ENCODE measurements at places on chromosomes 4 and X.
A peak's percentile ranks its signal among the peaks of the same experiment; 100 is the strongest.

DNA sequence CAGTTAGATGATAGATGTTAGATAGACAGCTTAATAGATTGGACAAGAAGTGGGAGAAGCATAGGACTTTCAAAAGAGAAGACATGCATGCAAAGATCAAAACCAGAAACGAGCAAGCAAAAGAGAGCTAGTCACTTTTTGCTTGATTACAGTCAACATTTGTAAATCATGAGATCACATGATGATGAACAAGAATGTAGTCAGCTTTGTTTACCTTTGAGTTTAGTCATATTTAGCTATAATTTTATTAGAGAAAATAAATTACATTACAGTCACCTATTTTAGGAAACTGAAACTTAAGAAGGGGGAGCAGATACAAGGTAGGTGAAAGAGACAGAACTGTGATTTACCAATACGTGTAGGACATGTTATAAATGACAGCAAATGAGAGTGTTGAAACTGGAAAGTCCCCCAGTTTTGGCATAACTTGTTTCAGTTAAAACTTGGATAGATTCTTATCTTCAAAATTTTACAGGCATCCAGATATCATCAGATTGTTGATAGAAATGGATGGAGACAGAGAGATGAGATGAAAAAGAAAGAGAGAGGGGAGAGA lies 1083.1 kb upstream of the PCDH10 start:
- no peak for DNase-seq

DNA sequence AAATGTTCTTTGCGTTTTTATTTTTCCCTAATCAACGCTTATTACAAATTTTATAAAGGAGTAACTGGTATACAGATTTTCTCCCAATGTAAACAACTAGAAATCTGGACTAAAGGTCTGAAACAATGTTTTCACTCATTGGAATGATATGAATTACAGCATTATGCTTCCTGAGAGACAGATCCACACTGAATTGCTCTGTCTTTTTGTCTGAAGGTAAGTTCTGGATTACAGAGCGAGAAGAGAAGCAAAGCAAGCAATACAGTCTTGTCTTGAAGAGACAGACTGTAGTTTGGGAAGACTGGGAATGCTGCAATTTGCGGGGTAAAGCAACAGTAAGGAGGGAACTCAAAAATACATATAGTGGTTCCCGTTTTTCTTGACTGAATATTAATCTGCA lies 262.2 kb upstream of the PABPC4L start:
- no peak for DNase-seq

GRCh38 chr4:114284629-114285028 lies 305.2 kb upstream of the ARSJ start:
- no peak for DNase-seq

- no peak for DNase-seq
Observed at GRCh38 chr4:6282314-6282771, 12.7 kb downstream of the WFS1 start.

- no peak for DNase-seq
Observed at GRCh38 chr4:101005659-101006058, 341.7 kb downstream of the PPP3CA start.

DNA sequence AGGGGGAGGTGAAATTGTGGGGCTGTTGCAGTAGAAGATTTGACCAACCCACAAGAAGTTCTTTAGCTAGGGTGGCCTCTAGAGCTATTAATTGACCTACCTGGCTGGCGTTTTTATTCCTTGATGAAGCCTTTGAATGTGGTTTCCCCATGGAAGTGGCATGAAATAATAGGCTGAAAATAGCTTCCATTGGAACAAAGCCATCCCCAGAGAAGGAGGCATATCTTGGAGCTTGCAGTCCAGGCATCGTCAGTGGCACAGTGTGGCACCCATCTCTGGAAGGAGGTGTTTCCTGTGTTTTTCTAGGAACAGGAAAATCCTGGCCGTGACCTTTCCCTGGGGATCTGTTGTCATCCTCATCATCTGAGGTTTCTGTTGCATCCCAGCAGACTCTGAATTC lies 96.3 kb upstream of the WDR1 start:
- DNase-seq: no peak

- DNase-seq: peak; percentile 52
Observed at GRCh38 chrX:48957477-48957826, at the start of gene OTUD5. Gene OTUD5 (minus strand): TSS chrX:48957607. CDS start chrX:48957570, 37 bp downstream.

GRCh38 chr4:84031401-84031800 lies 467.7 kb downstream of the NKX6-1 start:
- DNase-seq: no peak

DNA sequence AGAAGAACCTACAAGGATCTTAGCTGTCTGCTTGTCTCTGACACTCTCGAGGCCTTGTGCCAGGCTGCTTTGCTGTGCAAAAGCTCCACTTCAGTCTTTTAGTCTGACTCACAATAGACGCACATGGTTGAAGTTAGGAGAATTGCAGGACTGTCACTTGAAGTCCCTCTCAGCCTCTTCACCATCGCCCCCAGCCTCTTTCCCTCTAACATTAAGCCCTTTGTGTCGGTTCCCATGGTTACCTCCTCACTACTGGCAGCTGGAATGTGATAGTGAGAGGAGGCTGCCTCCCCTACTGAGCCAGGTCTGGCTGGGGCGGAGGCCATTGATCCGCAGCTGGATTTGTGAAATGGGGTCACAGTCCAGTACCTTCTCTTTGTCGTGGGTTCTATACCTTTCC lies 201.8 kb downstream of the SOWAHB start:
- no peak for DNase-seq

GRCh38 chr4:179595671-179596410 lies 2153.6 kb upstream of the AGA start:
- DNase-seq: peak; percentile 19

DNA sequence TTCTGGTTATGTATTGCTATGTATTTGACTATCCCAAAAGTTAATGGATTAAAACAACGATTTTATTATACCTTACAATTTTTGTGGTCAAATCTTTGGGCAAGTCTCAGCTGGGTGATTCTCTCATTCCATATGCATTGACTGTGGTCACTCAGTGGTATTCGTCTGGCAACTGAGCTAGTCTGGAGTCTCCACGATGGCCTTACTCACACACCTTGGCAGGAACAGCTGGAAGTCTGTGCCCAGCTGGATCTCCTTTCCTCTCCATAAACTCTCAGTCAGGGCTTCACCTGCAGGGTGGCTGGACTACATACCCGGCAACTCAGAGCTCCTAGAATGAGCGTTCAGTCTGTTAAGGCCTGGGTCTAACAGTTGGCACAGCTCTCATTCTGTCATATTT lies 141.1 kb upstream of the WDFY3 start:
- DNase-seq: no peak

GRCh38 chrX:50003927-50004326 lies 81.5 kb downstream of the CLCN5 start:
- DNase-seq: no peak

GRCh38 chr4:70760662-70761061 lies 38.9 kb downstream of the RUFY3 start:
- no peak for DNase-seq

- no peak for DNase-seq
Observed at GRCh38 chr4:72951147-72951546, 118.4 kb downstream of the COX18 start.

GRCh38 chr4:76841026-76841425 lies 56.9 kb downstream of the SOWAHB start:
- DNase-seq: no peak

All from ACHN (cell line).